ENCODE measurements at places on chromosomes 12 and 14.
A peak's percentile ranks its signal among the peaks of the same experiment; 100 is the strongest.

GRCh38 chr12:27534060-27534764 lies 10.2 kb downstream of the PPFIBP1 start:
- peak; percentile 32 for DNase-seq

DNA sequence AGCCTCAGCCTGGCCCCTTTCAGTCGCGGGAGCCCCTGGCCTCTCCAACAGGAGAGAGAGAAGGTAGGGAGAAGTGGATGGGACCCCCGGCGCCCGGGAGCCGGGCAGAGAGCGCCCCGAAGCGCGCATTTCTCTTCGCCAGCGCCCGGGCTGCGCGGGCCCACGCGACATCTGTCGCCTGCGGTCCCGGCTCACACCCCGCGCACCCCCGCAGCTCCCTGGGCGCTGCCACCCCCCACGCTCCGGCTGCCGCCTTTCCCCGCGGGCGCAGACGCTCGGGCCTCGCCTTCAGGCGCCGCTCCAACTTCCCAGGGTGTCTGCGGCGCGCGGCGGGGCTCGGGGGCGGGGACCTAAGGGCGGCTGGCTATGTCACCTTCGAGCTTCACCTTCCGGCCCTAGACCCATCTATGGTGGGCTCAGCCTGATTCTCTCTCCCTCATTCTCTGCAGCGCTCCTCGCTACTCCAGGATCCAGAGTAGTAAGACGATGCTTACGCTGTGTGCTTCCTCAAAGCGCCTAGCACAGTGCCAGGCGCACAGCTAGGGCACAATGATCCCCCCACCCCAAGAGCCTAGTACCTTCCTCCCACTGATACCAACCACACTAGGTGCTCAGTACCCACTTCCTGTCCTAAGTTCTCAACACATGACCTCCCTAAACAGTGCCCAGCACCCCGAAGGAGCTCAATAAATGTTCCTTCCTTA lies 1.6 kb downstream of the HRK start:
- DNase-seq, result peak; percentile 19

GRCh38 chr14:54929556-54929955 lies 26.9 kb upstream of the GCH1 start:
- DNase-seq, result no peak

- no peak for DNase-seq
Observed at GRCh38 chr14:22781301-22781991, 15.0 kb downstream of the OXA1L start.

GRCh38 chr14:54893151-54893760 lies 9.4 kb downstream of the GCH1 start:
- DNase-seq, result peak; percentile 43

Measured in activated CD4-positive, alpha-beta T cell treated with anti-CD3 and anti-CD28 coated beads for 48 hours (primary cell).